Camera-type eye (tissue), 1 donor: ENCODE measurements at places on chromosomes 16 and 17. TPM values are rescaled to one million over a fixed set of nuclear protein-coding genes. Genes with fewer than 3 reads are reported as not detected.

C17orf107 gene
- 9.5 TPM for total RNA-seq

KRTAP4-1 gene
- not detected for total RNA-seq

USP43 gene
- total RNA-seq: 12.1 TPM

COQ9 gene
- 50.6 TPM for total RNA-seq

NT5C gene
- 59.9 TPM for total RNA-seq
